Renal cortex interstitium (tissue), 15 donors: ENCODE measurements at places on chromosomes 2 and 18. TPM values are rescaled to one million over a fixed set of nuclear protein-coding genes. Genes with fewer than 3 reads are reported as not detected.

RIT2 gene
- polyA plus RNA-seq, result not detected

SGO2 gene
- polyA plus RNA-seq, result 19.2 TPM

AGXT gene
- polyA plus RNA-seq, result not detected

FBXO15 gene
- 4.2 TPM for polyA plus RNA-seq

CNGA3 gene
- not detected for polyA plus RNA-seq
